ENCODE measurements at places on chromosomes 3 and 15.

DNA sequence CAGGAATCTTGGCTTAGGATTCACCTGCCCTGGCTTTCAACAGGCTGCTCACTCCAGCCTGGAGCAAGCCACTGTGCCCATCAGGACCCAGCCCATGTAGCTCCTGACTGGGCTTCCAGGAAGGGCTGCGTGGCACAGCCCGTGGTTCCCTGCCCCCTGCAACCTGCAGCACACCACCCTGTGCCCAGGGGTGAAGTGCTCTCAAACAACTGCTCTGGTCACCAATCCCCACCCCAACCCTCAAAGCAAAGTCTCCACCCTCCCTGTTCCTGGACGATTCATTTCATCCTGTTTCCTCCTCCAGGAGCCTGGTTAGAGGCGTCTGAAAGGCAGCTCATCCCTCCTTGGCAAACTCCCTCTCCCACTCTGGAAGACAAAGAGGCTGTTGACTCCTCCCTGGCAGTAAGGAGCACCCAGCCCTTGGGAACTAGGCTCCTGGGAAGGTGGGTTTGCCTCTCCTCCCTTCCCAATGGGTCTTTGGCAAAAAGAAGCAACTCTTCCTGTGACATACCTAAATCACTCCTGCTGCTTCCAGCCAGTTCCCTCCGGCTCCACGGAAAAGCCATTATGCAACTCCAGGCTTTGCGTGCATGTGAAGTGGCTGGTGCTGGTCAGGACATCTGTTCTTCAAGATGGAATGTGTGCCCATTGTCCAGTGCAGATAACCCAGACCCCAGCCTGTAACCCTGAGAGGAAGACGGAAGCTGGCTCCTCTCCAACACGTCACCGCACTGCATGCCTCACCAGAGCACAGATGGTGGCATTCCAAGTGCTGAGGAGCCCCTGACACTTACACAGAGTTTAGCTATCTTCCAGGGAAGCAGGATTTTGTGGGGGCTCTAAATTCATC lies 29.1 kb upstream of the VIPR1 start:
- no peak for DNase-seq

GRCh38 chr3:13935494-13936094 lies 55.7 kb upstream of the WNT7A start:
- no peak for DNase-seq

DNA sequence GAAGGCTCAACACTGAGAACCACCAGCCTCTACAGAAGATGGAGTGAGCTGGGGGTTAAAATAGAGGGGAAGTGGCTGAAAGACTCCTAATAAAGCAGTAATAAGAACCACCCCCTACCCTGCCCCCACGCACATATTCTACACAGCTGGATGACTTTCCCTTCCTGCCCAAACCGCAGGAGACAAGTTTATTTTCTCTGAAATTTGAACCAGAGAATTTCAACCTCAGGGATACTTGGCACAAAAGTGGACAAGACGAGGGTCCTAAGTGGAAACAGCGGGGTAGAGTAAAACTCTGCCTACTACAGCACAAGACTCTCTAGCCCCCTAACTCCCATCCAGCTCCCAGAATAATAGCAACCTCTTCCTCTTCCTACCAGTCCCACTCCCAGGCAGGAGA lies 28.4 kb downstream of the USF3 start:
- DNase-seq: no peak

DNA sequence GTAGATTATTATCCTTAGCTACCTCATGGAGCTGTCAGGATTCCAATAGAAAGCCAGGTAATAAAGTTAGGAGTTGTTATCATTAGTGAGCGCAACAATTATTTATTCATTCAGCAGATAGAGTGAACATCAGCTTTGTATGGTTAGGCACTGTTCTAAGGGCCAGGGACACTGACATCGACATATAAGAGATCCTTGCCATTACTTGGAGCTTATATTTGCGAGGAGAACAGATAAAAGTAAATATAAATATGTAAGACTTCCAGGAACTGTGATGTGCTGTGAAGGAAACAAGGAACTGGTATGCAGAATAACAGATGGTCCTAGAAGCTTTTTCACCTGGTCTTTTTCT lies 473 bp downstream of the LSM3 start:
- DNase-seq: no peak

DNA sequence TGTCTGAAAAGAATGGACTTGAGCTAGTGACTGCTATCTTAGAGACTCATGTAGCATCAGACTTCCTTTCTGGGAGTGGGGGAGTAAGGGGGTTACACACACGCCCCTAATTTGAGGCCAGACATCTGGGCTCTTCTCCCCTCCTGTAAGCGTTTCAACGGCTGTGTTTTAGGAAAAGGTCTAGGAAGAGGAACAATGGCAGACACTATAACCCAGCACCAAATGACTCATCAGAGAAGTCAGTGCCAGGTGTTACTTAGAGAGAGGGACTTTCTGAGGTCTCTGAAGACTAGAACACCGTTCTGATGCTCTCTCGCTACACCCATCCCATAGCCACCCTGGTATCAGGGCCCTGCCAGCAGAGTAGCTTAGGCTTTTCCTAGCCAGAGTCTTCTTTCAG lies 65.5 kb downstream of the SSUH2 start:
- DNase-seq: no peak

- DNase-seq: no peak
Measured at GRCh38 chr3:103440539-103441203, 1005.9 kb downstream of the ZPLD1 start.

DNA sequence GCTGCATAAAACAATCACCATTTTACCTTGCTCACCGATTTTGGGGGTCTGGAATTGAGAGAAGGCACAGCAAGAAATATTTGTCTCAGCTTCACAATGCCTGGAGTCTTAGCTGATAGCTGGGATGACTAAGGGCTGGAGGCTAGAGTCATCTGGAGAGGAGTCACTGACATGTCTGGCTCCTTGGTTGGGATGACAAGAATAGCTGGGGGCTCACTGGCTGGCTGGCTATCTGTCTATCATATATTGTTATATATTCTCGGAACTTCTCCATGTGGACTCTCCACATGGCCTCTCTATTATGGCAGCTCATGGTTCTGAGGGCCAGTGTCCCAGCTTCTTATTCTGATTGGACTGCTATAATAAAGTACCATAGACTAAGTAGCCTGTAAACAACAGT lies 20.0 kb upstream of the TRIM71 start:
- no peak for DNase-seq

GRCh38 chr3:31250116-31250777 lies 282.5 kb upstream of the STT3B start:
- DNase-seq: no peak

GRCh38 chr3:5564278-5564666 lies 376.8 kb downstream of the EDEM1 start:
- no peak for DNase-seq

- DNase-seq: no peak
Measured at GRCh38 chr3:11128682-11129632, 25.3 kb upstream of the HRH1 start.

GRCh38 chr3:37453393-37454389 lies 279.3 kb upstream of the LRRFIP2 start:
- no peak for DNase-seq

DNA sequence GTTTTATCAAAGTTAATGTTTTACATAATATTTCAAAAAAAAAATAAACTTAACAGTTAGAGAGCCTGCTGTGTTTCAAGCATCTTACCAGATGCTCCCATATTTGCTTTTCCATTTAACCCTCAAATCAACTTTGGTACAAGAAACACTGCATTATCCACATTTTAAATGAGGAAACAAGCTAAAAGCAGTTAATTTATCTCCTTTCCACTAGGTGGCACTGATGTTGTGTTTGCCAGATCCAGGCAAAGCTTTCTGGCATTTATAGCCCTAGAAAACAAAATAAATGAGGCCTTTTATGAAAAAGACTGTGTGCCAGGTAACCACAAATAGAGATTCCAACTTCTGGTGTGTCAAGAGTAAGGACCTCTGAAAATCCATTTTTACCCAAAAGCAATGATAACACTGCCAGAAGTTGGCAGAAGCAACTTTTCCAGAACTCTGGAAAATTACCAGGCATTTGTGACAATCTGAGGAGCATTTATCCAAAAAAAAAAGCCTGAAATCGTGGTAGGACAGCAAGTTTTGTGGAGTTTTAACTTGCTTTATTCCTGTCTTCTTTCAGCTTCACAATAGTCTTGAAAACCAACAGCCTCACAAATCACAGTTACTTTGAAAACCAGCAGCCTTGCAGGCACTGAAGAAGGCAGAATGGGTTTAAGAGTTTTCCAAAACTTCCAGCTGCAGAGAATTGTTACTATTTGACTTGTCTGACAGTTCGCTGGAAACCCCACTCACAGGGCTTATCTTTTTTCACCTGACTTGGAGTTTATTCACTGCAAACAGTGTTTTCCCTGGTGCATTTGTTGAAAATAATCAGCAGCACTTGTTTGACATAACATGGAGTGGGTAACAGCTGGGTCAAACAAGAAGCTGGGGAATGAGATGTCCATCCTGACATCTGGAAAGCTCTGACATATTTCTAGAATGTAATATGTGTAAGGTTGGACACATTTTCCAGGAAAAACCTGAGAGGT lies 9.2 kb downstream of the FAM162A start:
- DNase-seq: no peak

DNA sequence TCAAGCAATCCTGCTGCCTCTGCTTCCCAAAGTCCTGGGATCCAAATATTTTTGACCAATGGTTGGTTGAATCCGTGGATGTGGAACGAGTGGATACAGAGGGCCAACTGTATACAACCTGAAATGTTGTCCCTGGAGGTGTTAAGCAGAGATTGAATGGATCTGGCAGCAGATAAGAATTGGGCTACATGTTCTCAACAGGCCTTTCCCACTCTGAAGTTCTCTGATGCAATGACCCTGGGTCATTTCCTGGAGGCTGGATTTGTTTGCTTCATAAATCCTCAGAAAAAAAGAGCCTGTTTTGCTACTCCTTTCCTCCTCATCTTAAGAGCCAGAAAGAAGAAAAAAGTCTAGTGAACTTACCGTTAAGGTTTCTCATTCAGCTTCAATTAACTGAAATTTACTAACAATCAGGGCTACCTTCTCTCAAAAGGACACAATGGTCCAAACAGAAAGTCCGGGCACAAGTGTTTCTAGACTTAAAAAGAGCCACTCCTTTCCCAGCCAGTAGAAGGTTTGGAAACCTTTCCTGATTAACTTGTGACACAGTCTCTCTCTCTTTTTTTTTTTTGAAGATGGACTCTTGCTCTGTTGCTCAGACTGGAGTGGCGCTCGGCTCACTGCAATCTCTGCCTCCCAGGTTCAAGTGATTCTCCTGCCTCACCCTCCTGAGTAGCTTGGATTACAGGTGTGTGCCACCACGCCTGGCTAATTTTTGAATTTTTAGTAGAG lies 6.5 kb downstream of the ARHGEF3 start:
- DNase-seq: no peak

- DNase-seq: no peak
Measured at GRCh38 chr3:141393735-141394076, 25.4 kb downstream of the ZBTB38 start.

DNA sequence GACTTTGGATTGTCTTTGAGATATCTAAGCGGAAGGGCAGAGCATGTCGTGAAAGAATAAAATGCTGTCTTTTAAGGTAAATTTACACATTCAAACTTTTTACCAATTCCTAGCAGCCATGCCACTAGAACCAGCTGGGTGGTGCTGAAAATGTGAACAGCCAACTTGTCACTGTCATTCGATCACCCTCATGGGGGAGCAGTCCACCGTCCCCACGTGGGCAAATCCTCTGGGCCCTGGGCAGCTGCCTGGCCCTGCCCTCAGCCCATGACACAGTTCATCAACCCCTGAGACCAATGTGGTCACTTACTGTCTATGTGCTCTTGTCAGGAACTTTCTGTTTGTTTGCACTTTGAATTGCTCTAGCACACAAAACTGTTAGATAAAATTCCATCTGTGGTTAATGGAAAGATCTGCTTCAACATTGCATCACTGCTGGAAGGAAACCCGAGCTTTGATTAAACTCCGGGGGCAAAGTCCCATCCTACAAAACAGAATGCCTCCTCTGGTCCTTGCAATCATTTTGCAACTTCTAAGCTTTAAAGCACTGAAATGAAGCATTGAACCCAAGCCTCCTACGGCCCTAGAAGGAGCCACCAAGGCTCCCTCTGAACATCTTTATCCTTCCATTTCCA lies 50.1 kb downstream of the PCSK6 start:
- no peak for DNase-seq

GRCh38 chr3:101942356-101942755 lies 93.0 kb downstream of the NFKBIZ start:
- DNase-seq: no peak

GRCh38 chr15:27062951-27063350 lies 92.0 kb downstream of the GABRG3 start:
- DNase-seq: no peak

DNA sequence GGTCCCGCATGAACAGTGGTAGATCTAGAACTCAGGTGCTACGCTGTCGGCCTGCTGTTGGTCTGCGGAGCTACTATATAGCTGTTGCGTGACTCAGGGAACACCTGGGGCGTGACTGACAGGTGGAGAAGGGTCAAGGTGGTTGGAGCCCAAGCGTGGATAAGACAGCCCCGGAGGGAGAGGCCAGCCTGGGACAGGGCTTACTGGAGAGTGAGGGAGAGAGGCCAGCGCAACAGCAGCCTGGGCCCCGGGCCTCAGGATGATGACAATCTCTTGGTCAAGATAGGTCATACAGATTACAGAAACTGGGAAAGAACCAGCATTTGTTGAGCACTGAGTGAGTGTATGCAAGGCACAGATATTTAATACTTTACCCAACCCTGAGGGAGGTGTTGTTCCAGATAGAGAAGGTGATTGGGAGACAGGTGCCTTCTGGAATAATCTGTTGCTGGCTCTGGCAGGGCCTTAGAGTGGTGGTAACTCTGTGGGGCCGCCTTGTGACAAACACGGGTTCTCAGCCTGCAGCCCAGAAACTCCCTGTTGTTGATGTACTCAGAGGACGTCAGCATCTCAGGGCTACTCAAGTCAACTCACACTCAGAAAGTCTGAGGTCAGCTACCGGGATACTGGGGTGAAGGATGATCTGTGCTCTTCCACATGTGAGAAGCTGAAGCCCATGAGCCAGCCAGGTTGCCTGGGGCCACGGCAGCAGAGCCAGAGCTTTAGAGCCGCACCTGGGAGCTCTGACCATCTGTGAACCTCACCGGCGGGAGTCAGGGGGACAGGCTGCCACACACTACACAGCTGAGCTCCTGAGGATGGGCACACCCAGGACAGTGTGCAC lies 265.4 kb upstream of the HES1 start:
- DNase-seq: no peak

DNA sequence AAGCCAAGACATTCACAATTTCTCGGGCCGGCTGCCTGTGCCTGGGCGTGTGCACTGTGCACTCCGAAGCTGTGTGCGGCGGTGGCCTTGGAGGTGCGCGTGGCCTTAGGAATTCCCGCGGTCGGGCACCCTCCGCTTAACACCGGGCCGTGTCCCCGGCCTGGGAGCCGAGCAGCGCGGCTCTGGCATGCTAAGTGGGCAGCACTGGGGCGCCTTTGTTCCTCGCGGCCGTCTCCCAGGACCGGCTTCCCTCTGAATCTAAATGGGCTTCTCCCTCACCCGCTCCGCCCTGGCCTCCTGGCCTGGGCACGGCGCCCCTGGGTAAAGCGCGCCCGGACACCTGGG lies 498 bp upstream of the ARNT2 start:
- no peak for DNase-seq

- DNase-seq: no peak
Measured at GRCh38 chr15:95853350-95853749, 477.1 kb upstream of the NR2F2 start.

GRCh38 chr3:26307787-26308186 lies 314.8 kb upstream of the LRRC3B start:
- DNase-seq: no peak
